Prostate gland (tissue), 2 donors: ENCODE measurements at places on chromosomes 6 and 20. TPM values are rescaled to one million over a fixed set of nuclear protein-coding genes. Genes with fewer than 3 reads are reported as not detected.

Gene OR12D2
- not detected for total RNA-seq

Gene HLA-E
- 354 TPM for total RNA-seq

Gene ITPR3
- 21.8 TPM for total RNA-seq

Gene ABCC10
- total RNA-seq = 18.0 TPM

Gene GRM1
- not detected for total RNA-seq

Gene BEND6
- total RNA-seq = 3.2 TPM

Gene DNAH8
- 0.36 TPM for total RNA-seq

Gene PHACTR3
- 0.34 TPM for total RNA-seq

Gene PKHD1
- total RNA-seq = 0.46 TPM

Gene GPR31
- total RNA-seq = not detected

Gene VNN1
- 0.32 TPM for total RNA-seq

Gene SLC22A3
- total RNA-seq = 50.2 TPM

Gene HLA-DOA
- 14.6 TPM for total RNA-seq

Gene PI16
- 7.9 TPM for total RNA-seq

Gene VWA7
- total RNA-seq = 2.7 TPM

Gene CST5
- not detected for total RNA-seq

Gene EDN3
- total RNA-seq = 5.3 TPM

Gene AGER
- 3.8 TPM for total RNA-seq

Gene FRK
- 3.2 TPM for total RNA-seq

Gene GNAS
- 900 TPM for total RNA-seq

Gene BFSP1
- 6.9 TPM for total RNA-seq

Gene BPIFB3
- not detected for total RNA-seq

Gene HLA-G
- total RNA-seq = not detected

Gene DPM1
- 61.6 TPM for total RNA-seq

Gene RAD21L1
- total RNA-seq = 3.0 TPM

Gene ERMARD
- 33.2 TPM for total RNA-seq
